ENCODE measurements at places on chromosomes 16 and 17.

- DNase-seq = no peak
Measured at GRCh38 chr17:82314012-82314726, 3.2 kb downstream of the CD7 start.

DNA sequence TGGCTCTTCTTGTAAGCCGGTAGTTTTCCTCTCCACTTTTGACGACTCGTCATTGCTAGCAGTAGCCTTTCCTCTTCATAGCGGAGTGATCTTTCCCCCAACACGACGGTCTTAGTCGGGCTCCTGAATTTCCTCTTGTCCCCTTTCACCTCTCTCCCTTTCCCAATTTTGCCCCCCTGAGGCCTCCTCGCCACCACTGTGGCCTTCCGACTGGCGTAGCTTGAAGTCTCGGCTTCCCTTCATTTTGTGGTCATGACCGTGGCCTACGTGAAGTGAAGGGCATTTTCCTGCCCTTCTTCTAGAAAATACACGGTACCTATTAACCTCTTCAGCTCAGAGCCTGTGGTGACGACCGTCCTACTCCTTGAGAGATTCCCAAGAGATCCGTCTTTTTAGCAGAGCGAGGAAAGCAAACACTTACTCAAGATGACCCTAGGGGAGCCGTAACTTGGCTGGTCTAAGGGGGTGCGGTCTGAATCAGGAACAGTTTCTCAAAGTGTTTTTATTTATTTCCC is 787 bp downstream of the PRKAR1A start:
- DNase-seq = peak; percentile 76

DNA sequence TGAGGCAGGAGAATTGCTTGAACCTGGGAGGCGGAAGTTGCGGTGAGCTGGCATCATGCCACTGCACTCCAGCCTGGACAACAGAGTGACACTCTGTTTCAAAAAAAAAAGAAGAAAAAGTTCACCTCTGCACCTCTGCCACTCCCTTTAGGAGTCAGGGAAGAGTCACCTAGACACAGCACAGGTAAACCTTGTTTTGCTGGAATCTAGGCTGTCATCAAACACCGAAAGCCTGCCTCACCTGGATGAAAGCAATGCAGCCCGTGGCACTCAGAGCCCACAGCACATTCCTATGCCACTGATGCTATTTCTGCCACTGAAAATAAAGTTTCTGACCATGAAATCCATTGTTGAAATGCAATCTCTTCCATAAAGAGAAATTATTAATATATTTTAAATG is 22.2 kb downstream of the CFAP52 start:
- no peak for DNase-seq

GRCh38 chr16:49620158-49620868 is 235.6 kb downstream of the ZNF423 start:
- no peak for DNase-seq

DNA sequence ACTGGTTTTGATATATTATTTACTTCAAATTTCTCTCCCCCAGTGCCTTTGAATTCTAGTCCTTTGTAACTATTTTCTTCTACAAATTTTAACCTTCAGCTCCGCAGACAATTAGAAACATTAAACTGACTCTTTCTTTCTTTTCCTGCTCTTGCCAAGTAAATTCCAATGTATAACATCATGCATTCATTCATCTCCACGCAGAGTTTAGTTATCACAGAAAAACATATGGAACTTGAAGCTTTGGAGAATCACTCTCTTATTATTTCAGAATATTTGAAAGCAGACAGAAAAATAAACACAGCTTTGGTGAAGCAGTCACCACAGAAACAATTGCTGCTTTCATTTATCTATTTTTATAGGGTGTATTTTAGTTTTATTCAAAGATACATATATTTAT is 778.7 kb upstream of the CDH8 start:
- DNase-seq = no peak

DNA sequence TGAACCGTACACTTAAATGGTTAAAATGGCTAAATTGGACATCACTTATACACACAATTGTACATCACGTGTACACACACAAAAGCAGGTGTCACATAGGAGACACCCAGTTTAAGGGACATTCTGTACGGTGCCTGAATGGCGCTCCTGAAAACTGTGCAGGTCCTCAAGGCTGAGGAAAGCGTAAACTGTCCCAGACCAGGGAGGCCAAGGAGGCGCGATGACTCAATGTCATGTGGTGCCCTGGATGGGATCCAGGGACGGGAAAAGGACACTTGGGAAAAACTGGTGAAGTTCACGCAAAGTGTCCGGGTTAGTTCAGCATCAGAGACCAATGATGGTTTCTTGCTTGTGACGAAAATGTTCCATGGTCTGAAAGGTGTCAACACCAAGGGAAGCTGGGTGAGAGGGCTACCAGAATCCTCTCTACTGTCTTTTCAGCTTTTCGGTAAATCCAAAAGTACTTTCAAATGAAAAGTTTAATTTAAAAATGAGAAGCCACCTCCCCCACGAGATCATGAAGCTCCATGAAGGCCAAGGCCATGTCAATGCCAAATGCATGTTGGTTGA is 112.2 kb downstream of the CMIP start:
- DNase-seq = no peak

DNA sequence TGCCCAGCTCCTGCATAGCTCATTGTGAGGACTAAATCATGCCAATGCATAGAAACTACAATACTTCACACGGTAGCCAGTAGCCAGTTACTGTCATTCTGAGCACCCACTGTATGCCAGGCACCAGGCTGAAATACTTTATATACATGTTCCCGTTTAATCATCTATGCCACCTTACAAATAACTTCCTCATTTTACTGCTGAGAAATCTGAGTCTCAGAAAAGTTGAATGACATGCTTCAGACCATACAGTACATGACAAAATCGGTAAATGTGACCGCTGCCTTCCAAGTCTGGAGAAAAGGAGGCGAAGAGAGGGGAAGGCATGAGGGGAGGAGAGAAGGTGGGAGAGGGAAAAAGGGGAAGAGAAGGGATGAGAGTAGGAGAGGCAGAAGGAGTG is 9.2 kb upstream of the TLCD3B start:
- no peak for DNase-seq

GRCh38 chr17:33385133-33385532 is 92.0 kb upstream of the ASIC2 start:
- no peak for DNase-seq

DNA sequence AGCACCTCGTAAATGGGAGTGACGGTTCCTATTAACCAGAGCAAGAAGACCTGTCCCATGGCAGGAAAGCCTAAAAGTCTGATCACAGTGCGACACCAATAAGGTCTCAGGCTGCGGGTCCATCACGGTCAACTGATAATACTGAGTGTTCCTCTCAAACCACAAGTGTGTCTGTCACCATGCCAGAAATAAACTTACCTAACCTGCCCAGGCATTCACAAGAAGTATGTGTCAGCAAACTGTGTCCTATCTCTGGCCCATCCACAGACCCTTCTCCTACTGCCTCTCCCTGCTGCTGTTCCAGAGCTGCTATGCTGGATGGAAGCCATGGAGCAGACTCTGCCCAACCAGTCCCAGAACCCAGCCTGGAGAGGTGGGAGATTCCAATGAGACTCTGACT is 73.5 kb downstream of the ZNF423 start:
- DNase-seq = no peak

DNA sequence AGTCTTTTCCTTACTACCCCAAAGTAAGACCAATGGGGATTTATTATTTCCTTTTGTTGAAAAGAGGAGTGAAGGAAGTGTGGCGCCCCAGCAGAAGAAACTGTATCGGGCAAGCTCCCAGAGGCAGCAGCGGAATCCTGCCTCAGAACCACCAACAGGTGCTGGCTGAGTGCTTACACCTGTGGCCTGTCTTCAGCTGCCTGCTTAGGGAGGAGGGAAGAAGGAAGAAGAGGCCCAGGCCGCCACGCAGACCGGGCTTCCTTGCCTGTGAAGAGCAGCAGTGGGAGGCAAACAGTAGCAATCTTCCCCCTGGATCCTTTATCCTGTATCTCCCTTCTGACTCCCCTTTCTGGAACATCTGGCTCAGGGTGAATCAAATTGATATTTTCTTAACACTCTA is 134.7 kb downstream of the AATF start:
- DNase-seq = no peak

GRCh38 chr16:78623796-78624195 is 524.3 kb downstream of the WWOX start:
- DNase-seq = no peak

DNA sequence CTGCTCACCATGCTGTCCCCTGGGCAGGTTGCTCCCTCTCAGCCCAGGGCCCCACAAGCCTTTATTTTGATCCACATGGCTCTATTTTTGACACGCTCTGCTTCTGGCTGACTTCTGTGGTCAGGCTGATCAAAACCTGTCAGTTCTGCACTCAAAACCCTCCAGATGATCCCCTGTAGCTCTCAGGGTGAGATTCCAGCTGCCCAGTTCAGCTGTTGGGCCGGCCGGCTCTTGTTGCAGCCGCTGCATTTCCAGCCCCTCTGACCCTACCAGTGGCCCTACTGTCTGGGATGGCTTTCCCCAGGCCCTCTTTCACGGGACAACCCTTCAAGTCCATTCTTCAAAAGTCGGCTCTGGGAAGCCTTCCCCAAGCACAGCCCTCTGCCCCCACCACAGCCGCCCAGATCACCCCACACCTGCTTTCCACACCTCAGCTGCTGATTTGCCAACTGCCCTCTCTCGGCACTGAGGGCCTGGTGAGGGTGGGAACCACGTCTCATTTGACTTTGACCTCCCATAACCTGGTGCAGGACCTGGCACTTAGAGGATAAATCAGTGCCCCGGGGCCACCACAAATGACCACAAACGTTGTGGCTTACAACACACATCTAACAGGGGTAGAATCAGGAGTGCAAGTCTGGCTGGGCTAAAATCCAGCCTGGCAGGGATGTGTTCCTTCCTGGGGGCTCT is 16.3 kb upstream of the CACNG4 start:
- DNase-seq = no peak

DNA sequence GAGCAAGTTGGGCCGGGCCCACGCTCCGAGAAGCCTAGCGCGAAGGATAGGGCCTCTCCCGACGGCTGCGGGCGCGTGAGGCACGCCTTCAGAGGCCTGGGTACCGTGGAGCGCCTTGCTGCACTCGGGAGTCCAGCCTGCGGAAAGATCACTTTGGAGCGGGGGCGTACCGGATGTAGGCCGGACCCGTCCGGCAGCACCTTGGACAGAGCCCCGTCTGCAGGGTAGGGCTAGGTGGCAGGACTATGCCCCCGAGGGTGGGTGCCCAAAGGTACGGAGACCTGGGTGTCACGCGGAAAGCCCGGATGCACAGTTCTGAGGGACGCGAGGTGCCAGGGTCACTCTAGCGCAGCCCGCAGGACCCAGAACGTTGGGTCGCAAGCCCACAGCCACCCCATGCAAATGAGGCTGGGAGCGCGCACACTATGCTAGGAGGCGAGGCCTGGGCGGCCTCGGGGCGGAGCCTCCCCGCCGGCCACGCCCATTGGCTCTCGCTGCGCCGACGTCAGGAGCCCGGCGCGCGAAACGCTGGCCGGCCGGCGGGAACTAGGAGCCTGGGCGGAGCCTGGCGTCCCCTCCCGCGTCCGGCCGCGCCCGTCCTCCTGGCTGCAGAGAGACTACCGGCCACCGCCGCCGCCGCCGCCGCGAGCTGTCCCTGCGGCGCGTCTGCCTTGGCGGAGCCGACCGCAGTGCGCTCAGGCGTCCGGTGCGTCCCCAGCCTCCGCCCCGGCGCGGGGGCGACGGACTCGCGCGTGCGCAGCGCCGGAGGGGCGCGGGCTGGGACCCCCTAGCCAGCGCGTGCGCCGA is at the start of gene PAQR4:
TSS of gene PAQR4 (plus strand) at position 611 of the 807 bp plus-strand sequence. CDS start 327 bp downstream, outside the sequence.
- DNase-seq = peak; percentile 48

- no peak for DNase-seq
Measured at GRCh38 chr17:69404399-69404798, 10.1 kb upstream of the MAP2K6 start.

- DNase-seq = no peak
Measured at GRCh38 chr17:22695228-22695619, 1002.9 kb downstream of the KCNJ18 start.

GRCh38 chr16:70796301-70796700 is 4.7 kb downstream of the VAC14 start:
- no peak for DNase-seq

DNA sequence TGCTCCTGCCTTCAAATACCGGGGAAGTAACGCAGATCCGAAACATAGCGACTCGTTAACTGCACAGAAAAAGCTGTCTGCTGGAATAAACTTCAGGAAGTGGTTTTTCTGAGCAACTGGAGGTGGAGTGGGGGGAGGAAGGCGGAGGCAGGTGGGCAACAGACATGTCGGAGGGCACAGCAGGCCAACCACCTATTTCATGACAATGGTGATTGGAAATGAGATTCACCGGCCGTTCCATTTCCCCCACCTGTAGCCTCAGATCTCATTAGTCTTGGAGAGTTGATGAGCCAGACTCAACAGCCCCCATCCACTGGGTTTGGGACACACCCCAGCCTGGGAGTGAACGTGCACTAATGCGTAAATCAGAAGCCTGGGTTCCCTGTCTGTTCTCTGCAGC is 7.7 kb upstream of the PECAM1 start:
- DNase-seq = no peak

DNA sequence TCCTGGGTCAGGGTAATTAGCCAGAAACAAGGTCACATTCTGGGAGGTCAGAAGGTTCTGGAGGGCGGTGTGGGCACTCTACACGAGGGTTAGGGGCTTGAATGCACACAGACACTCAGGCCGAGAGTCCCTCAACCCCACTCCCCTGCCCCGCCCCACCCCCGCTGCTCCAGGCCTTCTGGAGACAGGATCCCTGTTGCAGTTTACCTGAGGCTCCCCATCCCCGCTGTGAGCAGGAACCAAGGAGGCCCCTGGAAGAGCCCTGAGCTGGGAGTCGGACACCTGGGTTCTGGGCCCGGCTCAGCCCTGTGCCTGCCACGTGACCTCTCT is 4.4 kb upstream of the ACTG1 start:
- no peak for DNase-seq

GRCh38 chr16:56289862-56290261 is 98.6 kb downstream of the GNAO1 start:
- DNase-seq = no peak
